ENCODE measurements at places on chromosomes 16 and 17. TPM values are rescaled to one million over a fixed set of nuclear protein-coding genes. Genes with fewer than 3 reads are reported as not detected.

DNA sequence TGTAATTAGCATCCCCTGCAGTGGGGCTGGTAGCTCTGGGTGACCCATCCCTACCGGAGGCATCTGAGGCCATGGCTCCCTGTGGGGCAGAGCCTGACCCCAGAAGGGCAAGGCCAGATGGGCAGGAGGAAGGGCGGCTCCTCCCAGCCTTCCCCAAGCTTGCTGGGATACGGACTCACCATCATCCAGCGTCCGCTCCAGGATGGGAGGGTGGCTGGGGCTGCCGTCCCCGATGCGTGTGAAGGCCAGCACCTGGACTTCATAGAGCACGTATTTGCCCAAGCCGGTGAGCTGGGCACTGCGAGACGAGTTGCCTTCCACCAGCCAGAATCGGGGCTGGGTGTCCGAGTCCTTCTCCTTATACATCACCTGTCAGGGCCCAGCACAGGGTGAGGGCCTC lies 81.6 kb upstream of the CDC42EP4 start:
- no peak overlapping the region for H3K4me3 ChIP-seq
- H3K27me3 ChIP-seq = no peaks in the 10 kb centered on the region
- no peak for DNase-seq

DNA sequence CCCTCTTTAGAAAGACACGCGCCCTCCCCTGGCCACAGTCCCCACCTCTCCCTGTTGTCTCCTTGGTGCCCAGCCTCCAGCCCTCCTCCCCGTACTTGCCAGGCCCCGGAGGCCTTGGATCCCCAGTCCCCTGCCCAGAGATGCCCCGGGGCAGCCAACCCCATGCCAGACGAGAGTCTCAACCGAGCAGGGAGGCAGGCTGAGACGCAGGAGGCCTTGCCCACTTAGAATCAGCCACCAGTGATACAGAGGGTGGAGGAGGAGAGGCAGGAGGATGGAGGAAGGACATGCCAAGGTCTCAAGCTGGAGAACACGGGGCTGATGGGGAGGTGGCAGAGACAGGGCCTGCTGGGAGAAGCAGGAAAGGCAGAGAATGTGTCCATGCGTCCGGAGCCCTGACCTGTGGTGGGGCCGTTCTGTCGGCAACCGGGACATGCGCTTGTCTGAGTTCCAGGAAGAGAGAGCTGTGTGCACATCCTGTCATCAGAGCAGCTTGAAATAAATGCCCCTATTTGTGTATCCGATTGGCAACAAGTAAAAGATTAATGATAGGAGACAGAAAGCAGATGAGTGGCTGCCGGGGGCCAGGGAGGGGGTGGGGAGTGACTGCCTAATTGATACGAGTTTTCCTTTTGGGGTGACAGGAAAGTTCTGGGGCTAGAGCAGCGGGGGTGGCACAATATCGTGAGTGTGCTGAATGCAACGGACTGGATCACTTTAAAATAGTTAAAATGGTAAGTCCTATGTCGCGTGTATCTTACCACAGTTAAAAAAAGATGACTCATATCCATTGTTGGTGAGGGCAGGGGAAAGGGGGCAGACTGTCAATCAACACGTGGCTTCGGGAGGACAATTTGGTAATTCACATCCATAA lies 44.7 kb upstream of the MEAK7 start:
- no peaks in the 10 kb centered on the region for H3K4me1 ChIP-seq
- no peaks in the 10 kb centered on the region for H3K27me3 ChIP-seq
- H3K27ac ChIP-seq = peak overlapping the region; percentile 63

GRCh38 chr17:77684803-77685798 lies 273.4 kb upstream of the TNRC6C start:
- no peak overlapping the region for H3K27ac ChIP-seq
- no peaks in the 10 kb centered on the region for H3K4me1 ChIP-seq
- no peak for DNase-seq
- H3K27me3 ChIP-seq = no peaks in the 10 kb centered on the region
- H3K4me3 ChIP-seq = no peak overlapping the region
- no peaks in the 10 kb centered on the region for H3K36me3 ChIP-seq

The SPNS3 gene
- total RNA-seq = not detected

The PIRT gene
- total RNA-seq = not detected

DNA sequence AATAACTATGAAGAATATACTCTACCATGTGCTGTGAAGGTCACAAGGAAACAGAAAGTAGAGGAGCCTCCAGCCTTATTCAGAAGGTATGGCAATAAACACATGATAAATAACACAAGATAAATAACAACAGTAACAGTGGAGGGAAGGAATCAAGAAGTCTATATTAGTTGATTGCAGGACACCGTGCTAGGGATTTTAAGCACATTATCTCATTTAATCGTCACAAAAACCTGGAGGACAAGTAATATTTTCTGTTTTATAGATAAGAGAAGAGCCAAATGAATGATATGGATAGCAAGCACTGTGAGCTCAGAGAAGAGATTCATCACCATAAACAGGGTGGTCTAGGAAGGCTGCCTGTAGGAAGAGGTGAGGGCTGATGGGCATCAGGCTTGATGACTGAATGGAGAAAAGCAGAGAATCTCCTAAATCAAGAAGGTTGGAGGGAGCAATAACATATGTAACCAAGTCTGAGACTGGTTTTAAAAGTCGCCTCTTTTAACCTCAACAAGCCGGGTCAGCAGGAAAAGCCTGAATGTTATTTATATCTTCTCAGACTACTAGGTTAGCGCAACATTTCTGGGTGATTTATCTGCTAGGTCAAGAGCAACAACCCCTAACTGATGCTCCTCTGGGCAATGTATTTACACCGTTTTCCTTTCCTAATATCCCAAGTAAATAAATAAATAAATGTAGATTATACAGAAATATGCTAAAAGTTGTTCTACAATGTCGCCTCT lies 8.3 kb downstream of the TOM1L2 start:
- no peaks in the 10 kb centered on the region for H3K27me3 ChIP-seq
- H3K4me3 ChIP-seq = no peak overlapping the region
- DNase-seq = no peak
- no peak overlapping the region for H3K27ac ChIP-seq
- no peaks in the 10 kb centered on the region for H3K36me3 ChIP-seq

The CIITA gene
- 49.0 TPM for total RNA-seq

DNA sequence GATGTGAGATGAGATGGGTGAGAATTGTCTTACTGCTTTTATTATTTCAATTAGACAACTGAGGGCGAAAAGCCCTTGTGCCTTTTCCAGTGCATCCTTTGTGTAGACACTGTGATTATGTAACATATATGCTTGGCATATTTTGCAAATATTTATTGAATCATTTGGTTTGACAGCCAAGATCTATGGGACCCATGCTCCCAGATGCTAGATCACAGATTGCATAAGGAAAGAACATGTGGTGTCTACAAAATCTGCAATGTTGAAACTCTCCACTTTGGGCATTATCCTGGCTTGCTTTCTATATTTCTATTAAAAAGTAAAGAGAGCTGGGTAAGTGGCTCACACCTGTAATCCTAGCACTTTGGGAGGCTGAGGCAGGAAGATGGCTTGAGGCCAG lies 4.8 kb upstream of the COG1 start:
- no peak overlapping the region for H3K4me3 ChIP-seq
- no peaks in the 10 kb centered on the region for H3K27me3 ChIP-seq
- H3K27ac ChIP-seq = no peak overlapping the region
- no peaks in the 10 kb centered on the region for H3K36me3 ChIP-seq
- DNase-seq = no peak

The KRT25 gene
- total RNA-seq = not detected

DNA sequence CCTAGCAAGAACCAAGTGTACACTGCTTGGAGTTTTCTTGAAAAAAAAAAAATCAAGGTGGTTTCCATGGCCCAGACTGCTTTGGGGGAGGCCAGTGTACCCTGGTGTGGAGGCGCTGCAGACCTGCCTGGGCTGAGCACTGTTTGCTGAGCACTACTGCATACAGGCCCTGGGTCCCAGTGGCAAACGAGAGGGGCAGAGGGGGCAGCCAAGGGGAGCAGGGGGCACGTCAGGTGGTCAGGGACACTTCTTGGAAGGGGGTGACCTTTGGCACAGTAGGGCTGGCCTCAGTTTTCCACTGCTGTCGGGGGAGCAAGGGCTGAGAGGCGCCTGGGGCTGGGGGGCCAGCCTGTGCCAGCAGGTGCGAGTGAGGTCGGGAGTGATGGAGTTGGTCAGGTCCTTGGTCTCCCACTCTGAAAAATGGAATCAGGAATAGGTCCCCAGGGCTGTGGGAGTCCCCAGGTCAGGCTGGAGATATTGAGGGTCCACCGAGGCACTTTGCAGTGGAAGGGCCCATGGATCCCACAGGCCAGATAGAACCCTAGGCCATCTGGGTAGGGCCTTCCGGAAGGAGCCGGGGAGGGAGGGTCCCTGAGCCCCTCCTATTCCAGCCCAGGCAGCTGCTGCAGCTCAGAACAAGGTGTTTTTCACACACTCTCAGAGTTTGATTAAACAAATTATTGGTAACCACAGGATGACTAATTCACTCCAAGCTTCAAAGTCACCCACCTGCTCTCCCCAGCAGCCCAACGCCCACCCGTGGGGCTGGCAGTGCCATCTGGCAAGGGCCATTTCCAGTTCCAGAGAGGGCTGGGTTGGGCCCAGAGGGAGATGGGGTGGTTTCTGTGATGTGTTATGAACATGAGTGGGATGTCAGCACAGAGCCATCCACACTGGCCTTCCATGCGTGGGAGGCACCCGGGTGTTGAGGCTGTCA lies 3.5 kb downstream of the ZFPM1 start:
- no peak for DNase-seq
- no peak overlapping the region for H3K27ac ChIP-seq
- H3K4me1 ChIP-seq = peaks cover 16% of the 10 kb centered on the region
- no peak overlapping the region for H3K4me3 ChIP-seq

DNA sequence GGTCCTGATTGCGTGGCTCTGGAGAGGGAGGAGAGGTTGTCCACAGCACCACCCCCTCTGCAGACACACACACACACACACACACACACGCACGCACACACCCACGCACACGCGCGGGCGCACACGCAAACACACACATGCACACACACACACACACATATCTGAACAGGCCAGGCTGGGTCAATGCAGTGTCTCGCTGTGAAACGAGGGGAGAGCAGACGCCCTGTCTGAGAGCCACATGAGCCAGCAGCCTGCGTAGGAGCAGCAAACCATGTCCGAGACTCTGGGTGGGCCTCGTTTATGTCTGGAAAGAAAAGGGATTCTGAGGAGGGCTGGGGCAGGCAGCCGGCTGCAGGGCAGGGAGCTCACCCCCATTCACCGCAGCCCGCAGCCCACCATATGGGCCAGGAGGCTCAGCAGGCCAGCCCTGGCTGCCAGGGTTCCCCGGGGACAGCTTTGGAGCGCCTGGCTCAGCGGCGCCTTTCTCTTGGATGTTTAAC lies 93.3 kb upstream of the TNRC6C start:
- no peak overlapping the region for H3K27ac ChIP-seq
- no peak overlapping the region for H3K4me3 ChIP-seq
- H3K4me1 ChIP-seq = peaks cover 25% of the 10 kb centered on the region
- H3K36me3 ChIP-seq = no peaks in the 10 kb centered on the region
- peak; percentile 61 for DNase-seq

The ST6GALNAC2 gene
- total RNA-seq = 30.2 TPM

GRCh38 chr16:28494121-28494851 lies at the start of gene APOBR:
APOBR (plus strand) TSS chr16:28494643; CDS start chr16:28494682, 39 bp downstream.
- peaks cover 27% of the 10 kb centered on the region for H3K36me3 ChIP-seq
- peak within 1 kb of the TSS; percentile 15 for H3K4me3 ChIP-seq
- H3K27ac ChIP-seq = peak within 1 kb of the TSS; percentile 72
- H3K27me3 ChIP-seq = no peaks in the 10 kb centered on the region

DNA sequence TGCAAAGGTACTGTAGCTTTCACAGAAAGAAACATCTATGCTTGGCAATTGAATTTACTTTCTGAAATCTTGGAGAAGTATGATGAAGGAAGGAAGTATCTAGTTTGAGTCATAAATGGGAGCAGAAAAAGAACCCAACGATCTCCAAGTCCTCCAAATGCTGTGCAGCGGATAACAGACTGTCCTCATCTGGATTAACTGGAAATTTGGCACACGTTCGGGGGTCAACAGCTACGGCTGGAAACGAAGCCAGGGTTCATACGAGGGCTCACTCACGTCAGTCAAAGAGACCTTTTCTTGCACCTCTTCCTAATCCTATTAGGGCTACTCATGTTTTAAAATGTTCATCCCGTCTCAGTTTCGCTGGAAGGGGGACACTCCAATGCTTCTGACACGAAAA lies 152.0 kb downstream of the ZFHX3 start:
- DNase-seq = no peak
- H3K36me3 ChIP-seq = no peaks in the 10 kb centered on the region

The SLC12A3 gene
- not detected for total RNA-seq

DNA sequence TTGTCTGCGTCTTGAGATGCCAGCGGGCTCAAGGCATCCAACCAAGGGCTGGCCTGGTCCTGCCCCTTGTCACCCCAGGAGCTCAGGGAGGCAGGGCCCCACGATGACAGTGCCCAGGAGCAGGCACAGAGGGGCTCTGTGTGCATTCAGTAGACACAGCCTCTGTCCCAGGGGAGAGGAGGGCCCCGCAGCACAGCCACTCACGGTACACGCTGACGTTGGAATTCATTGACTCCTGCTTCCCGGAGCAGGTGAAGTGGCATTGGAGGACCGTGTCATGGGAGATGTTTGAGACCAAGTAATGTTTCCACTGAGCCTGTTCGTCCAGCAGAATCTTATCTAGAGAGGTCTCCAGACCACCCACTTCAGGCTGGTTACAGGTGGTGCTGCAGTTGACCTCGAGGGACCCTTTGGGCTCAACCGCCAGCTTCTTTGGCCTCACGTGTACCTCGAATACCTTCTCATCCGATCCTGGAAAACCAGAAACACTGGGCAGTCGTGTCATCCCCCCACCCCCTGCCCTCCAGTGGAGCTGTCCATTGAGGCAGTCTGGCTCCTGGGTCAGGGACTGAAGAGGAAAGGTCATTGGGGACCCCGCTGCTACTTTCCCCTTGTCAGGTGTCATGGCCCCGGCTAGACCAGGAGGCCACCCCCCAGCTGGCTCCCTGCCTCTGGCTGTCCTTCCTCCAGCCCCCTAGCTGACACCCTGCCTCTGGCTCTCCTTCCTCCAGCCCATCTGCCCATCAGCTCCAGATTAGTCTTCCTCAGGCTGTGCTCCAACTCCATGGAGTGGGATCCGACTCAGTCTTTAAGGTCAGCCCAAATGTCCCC lies 7.0 kb downstream of the PRR29 start:
- DNase-seq = no peak
- peaks cover under 1% of the 10 kb centered on the region for H3K27me3 ChIP-seq
- H3K4me3 ChIP-seq = no peak overlapping the region

DNA sequence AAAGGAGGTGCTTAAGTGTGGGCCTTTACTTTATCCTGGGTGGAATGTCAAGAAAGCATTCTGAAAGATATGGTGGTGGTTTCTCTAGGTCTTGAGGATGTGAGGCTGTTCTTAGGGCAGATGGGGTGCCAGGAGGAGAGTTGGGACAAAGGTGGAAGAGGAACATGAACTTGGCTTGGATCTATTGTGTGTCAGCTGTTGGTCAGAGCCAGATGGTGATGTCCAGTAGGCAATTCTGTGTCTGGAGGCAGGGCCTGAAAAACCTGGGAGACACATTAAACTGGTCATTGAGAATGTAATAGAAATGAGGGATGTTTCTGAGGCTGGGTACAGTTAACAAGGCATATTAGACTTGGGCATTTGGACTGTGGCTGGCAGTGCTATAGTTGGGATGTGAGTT lies 32.6 kb upstream of the RGS9 start:
- DNase-seq = no peak
- H3K4me3 ChIP-seq = no peak overlapping the region
- peaks cover 4% of the 10 kb centered on the region for H3K4me1 ChIP-seq
- no peaks in the 10 kb centered on the region for H3K36me3 ChIP-seq
- no peaks in the 10 kb centered on the region for H3K27me3 ChIP-seq
- no peak overlapping the region for H3K27ac ChIP-seq

All from left lung (tissue), 14 donors.